ENCODE measurements at places on chromosomes 7 and 10. TPM values are rescaled to one million over a fixed set of nuclear protein-coding genes. Genes with fewer than 3 reads are reported as not detected.

Gene EBLN1
- total RNA-seq, result not detected

Gene SHTN1
- total RNA-seq, result 2.9 TPM

Gene ARHGAP22
- total RNA-seq, result 19.0 TPM

Gene CYP3A4
- total RNA-seq, result not detected

Gene OSBPL3
- 25.2 TPM for total RNA-seq

Gene OR2A7
- not detected for total RNA-seq

Gene CCL24
- not detected for total RNA-seq

Gene DYNC1I1
- total RNA-seq, result 15.1 TPM
